ENCODE measurements at places on chromosomes 4 and X.

GRCh38 chrX:95056901-95057300 lies 1382.9 kb downstream of the FAM133A start:
- DNase-seq: no peak

GRCh38 chrX:68511255-68511654 lies 12.4 kb downstream of the YIPF6 start:
- DNase-seq: peak; percentile 23

DNA sequence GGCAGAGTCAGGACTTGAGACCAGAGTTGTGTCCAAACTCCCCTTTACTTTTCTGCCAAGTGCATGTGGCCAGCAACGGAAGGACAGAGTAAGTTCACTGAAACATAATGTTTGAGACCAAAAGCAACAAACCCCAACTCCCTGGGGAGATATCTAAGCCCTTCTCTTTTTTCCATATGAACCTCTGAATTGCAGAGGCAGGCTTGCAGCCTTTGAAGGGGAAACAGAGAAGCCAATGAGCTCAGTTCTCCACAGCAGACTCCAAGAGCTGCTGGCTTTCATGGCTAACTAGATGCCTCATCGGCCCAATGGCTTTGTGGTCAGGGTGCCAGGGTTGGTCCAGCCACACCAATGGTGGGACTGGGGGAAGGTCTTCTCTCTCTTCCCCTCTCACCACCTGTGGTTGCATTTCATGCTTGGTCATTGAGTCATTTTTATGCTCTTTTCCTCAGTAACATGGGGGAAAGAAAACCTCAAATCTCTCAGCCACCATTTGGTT lies 34.0 kb downstream of the STARD8 start:
- DNase-seq: no peak

DNA sequence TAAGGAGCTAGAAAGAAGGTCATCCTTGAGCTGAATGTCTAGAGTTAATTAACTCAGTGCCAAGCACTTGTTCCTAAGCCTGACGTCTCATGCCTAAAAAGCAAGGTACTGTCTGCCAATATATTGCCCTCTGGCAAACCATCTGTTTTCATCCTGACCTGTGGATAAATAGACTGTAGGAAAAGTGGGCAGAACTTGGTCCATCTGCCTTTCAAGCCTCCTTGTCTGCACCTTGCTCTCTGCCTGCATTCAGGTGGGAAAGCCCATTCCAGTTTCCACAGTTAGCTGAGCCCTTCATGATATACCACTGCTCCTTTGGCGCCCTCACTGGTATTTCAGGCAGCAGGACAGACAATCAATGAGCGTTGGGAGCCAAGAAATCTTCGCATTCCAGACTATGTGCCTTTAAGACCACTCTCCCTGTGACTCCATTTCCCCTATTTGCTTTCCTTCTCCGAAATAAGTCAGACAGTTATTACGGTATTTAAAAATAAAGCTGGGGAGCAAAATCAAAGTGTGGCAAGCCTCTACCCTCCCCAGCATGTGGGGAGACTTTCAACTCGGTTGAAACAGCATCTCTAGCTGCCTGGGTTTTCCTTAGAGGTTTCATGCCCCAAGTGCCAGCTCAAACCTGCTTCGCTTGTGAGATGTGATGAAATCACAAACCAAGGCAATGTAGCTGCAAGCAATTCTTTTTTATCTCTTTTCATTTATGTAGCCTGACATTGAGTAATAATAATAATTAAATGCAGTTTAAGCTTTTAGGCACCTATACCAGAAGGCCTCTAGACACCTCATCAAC lies 2.5 kb upstream of the CCDC149 start:
- DNase-seq: no peak

GRCh38 chr4:36392024-36392423 lies 110.6 kb downstream of the DTHD1 start:
- no peak for DNase-seq

DNA sequence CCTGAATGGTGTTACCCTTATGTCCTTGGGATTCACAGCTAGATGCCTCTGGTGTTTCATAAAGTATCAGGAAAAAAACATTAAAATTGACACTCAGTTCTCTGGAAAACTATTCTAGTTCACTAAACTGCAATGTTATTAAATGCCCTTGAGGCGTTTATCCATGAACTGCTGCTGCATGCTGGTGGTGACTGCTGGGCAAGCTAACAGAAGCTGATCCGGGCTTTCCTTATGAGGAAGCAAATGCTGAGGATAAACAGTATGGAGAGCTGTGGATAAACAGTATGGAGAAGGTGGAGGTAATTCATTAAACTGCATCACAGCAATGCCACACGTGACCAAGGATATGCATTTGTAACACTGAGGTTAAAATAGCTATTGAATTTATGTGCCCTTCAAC lies 227.0 kb downstream of the NR3C2 start:
- DNase-seq: no peak

- peak; percentile 43 for DNase-seq
These were observed 181.3 kb upstream of the STK26 start for GRCh38 chrX:131841496-131842437.

- no peak for DNase-seq
These were observed 104.1 kb downstream of the ANOS1 start for GRCh38 chrX:8627796-8628195.

- no peak for DNase-seq
These were observed 597.6 kb upstream of the CPEB2 start for GRCh38 chr4:14404730-14405129.

DNA sequence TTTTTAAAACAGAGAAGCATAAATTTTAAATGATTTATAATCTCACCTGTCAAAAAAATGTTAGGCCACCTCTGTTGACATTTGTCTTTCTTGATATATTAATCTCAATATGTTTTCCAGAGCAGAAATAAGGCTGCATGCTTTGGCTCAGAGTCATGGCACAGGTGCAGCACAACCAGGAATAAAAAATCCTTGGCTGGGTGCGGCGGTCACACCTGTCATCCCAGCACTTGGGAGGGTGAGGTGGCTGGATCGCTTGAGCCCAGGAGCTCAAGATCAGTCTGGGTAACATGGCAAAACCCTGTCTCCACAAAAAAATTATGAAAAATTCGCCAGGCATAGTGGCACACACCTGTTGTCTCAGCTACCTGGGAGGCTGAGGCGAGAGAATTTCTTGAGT lies 18.1 kb downstream of the CPLX1 start:
- DNase-seq: no peak

- no peak for DNase-seq
These were observed 228.6 kb upstream of the BCOR start for GRCh38 chrX:40326186-40326965.

DNA sequence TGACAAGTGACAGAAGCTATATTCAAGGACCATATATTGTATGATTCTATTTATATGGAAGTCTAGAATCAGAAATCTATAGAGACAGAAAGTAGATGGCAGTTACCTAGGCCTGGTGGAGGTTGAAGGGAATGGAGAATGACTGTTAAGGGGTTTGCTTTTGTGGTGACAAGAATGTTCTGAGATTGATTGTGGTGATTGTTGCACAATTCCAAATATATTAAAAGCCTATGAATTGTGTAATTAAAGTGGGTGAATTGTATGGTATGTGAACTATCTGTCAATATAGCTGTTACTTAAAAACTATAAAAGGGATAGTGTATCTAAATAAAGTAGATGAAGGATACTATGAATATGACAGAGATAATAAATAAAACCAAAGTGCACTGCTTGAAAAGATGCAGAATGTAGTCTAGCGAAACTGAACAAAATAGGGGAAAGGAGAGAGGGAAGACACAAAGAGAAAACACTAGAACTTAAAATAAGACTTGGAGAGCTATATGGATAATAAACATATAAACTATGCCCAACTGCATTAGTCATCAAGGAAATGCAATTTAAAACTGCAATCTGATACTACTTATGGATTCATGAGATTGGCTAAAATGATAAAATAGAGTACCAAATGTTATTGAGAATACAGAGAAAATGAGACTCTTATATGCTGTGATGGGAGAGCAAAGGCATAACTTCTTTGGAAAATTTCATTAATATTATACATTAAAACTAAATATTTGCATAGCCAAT lies 82.1 kb upstream of the BANK1 start:
- no peak for DNase-seq

- no peak for DNase-seq
These were observed 84.8 kb downstream of the AFAP1 start for GRCh38 chr4:7854697-7855370.

- DNase-seq: no peak
These were observed 16.8 kb downstream of the NIPAL1 start for GRCh38 chr4:48033412-48033811.

- no peak for DNase-seq
These were observed 260.9 kb downstream of the GLUD2 start for GRCh38 chrX:121308276-121308805.

- DNase-seq: no peak
These were observed 641.1 kb downstream of the MID1IP1 start for GRCh38 chrX:39442332-39442731.

- DNase-seq: no peak
These were observed 32.5 kb downstream of the WDR1 start for GRCh38 chr4:10083861-10084641.

DNA sequence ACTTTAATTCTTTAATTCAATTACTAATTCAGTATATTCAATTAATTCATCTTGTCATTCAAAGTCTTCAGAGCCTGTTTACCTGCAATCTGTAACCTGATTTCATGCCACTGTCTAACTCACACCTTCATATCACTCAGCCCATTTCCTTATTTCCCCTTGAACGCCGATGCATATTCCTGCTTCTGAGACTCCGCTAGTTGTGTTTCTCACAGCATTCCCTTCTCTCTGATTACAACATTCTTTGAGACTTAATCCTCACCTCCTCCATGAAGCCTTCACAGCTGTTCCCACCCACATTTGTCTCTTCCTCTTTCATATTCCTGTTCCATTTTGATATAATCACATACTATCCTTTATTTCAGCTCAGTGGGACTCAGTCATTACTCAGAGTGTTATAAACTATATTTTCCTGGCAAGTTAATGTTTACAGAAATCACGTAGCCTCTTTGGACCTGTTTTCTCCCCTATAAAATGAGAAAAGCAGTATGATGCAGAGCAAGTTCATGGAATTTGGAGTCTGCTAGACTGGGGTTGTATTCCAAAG lies 69.0 kb downstream of the MAP9 start:
- no peak for DNase-seq
